ENCODE measurements at places on chromosomes 1 and 21.

DNA sequence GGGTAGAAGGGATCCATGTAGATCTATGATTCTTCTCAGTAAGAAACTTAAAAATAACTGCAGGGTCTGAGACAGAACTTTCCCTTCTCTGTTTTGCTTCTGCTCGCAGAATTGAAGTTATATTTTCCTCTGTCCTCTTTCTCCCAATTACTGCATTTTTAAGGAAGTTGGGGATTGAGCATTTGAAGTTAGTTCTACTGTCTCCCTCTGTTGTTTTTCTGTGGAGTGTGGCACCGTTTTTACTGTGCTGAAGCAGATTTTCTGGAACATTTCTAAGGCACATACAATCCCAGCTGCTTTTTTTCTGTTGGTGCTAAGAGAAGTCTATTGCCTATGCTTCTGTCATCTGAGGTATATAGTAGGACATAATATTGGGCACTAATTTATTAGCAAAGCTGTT is 43.3 kb downstream of the RASAL2 start:
- DNase-seq = no peak

GRCh38 chr1:169160845-169161495 is 54.5 kb downstream of the ATP1B1 start:
- no peak for DNase-seq

- no peak for DNase-seq
These were observed 2.8 kb upstream of the C1orf162 start for GRCh38 chr1:111471012-111471411.

DNA sequence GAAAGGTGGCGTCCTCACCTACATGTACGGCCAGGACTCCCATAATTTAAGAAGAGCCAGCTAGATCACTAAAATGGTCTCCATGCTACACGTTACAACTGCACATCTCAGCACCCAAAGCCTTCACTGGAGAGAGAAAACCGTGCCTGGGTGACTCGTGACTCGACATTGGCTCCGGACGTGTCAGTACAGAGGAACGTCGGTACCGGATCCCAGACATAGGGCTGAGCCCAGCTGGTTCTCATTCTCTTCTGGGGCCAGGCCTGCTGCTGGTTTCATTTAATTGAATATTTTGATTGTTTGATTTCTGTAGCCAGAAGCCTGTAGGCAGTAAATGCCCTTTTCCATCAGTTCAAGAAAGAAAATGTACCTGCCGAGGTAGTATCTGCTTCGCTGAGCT is 93.1 kb downstream of the HHIPL2 start:
- DNase-seq = peak; percentile 67

DNA sequence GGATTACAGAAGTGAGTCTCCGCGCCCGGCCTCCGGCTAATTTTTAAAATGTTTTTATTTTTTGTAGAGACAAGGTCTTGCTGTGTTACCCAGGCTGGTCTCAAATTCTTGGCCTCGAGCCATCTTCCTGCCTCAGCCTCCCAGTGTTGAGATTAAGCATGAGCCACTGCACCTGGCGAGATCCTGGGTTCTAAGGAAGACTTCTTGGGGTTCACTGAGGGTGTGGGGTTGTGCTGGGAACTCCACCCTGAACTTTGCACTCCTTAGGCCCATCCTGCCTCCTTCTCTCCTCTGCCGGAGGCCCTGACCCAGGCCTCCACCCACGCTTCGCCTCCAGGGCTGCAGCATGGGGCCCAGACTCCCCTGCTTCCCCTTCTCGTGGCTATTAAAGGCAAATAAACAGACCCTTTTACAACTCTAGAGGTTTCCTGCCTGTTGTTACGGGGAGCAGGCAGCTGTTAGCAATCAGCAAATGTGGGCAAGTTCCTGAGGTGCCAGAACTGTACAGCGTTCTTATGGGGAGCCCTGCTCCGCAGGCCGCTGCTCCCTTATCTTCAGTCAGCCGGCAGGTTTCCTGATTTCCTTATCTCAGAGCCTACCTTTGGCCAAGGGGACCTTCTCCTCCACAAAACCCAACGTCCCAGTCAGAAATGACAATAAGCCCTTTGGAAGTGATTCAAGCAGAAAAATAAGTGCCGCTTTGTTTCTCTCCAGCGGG is 41.0 kb upstream of the LIN9 start:
- DNase-seq = no peak

DNA sequence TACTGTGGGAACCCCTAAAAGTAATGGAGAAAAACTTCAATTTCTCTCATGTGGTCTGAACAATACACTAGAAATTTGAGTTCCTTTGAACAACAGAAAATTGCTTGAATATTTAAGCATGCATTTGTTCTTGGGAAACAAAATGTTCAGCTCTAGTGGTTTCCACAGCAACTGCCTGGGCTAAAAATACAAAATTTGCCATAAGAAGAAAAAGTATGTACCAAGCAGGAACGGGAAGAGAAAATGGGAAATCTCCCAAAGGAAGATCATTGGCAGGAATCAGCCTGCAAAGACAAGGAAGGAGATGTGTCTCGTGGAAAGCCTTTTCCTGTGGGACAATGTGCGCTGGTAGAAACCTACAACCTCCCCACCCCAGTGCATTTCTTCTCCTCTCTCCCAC is 119.0 kb upstream of the DPT start:
- no peak for DNase-seq

DNA sequence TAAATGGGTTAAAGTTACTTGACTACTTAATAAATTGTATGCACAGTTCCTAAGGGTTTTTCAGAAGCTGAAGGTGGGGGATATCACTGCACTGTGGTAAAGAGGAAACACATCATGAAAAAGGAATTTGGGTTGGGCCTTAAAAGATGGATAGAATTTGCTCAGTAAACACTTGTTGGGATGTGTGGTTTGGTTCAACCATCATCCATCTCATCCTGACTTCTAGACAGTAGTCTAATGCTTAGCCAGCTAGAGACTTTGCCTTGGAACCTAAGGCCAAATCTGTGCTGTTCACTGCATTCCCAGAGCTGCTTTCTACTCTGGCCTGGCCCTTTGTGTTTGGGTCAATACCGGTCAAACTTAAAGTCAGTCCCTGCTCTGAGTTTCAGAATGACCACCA is 30.6 kb downstream of the LY9 start:
- peak; percentile 9 for DNase-seq

DNA sequence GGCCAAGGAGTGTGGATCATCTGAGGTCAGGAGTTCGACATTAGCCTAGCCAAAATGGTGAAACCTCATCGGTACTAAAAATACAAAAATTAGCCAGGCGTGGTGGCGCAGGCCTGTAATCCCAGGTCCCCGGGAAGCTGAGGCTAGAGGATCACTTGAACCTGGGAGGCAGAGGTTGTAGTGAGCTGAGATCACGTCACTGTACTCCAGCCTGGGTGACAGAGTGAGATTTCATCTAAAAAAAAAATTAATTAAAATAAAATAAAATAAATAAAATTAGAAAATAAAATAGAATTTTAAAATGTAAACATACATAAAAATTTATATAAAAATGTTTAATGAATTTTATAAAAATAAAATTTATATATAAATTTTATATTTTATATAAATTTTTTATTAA is 5.8 kb upstream of the VPS26C start:
- no peak for DNase-seq

GRCh38 chr1:56191369-56191768 is 388.0 kb downstream of the PLPP3 start:
- DNase-seq = no peak

DNA sequence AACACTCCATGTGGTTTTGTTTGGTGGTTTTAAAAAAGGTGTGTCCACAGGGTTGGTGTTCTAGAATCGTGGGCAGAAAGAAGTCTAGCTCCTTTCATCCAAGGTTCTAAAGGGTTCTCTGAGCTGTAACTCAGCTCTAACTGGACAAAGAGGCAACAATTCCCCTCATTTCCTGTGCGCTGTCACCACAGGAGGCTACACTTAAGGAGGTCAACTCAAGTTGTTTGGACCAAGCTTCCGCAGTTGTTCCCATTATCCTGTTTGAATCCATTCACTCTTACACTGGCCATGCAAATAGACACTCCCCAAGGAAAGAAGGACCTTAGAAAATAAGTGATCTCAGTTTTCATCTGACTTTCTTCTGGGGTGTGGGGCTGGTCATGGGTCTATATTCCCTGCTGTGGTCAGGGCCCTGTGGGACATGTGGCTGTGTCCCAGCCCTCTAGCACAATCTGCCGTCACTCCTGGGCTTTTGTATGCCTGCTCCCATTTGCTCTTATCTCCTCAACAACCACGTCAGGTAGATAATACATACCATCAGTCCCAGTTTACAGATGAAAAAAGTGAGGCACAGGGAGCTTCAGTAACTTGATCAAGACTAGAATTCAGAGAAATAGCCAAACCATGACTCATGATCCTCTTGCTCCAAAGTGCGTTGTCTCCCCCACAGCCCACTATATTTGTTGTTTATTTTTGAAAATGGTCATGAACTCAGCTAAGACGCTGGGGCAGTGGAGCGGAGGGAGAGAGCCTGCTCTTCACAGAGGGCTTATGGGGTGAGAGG is 103.6 kb downstream of the RHOU start:
- DNase-seq = no peak

DNA sequence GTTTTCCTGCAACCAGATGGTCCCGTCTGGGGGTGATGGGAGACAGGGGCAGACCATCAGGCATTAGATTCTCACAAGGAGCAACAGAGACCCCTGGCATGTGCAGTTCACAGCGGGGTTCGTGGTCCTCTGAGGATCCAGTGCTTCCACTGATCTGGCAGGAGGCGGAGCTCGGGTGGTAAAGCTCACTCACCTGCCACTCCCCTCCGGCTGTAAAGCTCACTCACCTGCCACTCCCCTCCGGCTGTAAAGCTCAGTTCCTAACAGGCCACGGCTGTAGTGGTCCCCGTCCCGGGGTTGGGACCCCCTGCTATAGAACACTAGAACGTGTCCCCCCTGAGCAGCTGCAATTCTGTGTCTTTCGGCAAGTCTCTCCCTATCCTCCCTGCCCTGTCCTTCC is 4.6 kb downstream of the KRTAP10-12 start:
- no peak for DNase-seq

DNA sequence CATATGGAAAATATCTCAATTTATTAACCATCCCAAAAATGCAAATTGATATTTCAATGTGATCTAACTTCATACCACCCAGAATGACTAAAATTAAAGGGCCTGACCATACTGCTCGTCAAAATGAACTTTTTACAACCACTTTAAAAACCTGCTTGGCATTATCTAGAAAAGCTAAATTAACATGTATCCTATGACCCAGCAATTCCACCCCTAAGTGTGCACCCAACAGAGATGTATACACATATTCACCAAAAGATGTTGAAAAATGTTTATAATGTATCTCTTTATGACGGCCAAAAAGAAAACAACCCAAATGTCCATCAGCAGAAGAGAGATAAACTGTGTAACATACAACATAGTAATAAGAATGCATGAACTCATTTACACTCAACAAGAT is 1.6 kb upstream of the BCAR3 start:
- no peak for DNase-seq

GRCh38 chr1:75330624-75331023 is 196.4 kb downstream of the LHX8 start:
- DNase-seq = no peak

GRCh38 chr1:43864111-43865045 is 69.2 kb upstream of the ARTN start:
- DNase-seq = no peak

DNA sequence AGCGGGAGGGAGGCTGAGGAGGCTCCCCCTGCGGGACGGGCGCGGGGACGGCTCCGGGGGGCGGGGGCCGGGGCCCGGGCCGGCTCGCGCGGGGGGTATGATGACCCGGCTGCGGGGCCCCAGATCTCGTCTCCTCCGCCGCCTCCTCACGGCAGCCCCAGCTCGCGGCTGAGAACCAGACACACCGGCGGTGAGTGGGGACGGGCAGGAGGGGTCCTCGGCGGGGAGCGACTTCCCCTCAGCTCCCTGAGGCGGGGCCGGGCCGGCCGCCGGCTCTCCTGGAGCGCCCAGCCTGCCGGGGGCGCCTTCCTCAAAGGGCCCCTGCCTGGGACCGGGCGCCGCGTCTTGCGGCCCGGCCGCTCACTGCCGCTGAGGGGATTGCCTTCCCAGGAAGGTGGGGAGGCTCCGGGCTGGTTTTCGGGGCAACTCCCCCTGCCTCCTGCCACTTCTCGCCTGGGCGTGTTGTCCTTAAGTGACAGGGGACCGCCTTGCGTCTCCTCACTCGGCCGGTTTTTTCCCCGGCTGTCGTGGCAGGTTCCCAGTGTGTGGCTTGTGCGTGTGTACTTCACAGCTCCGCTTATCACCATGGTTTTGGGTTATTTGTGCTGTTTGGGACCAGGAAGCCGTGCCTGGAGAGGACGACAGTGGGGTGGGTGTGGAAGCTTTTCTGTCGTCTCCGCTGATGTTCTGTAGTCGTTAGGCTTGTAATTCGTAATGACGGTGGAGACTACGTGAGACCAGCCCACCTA is 800 bp downstream of the HIPK1 start:
- DNase-seq = peak; percentile 63

GRCh38 chr1:66256629-66257572 is 277.1 kb upstream of the SGIP1 start:
- DNase-seq = no peak

- DNase-seq = no peak
These were observed 6.8 kb downstream of the ARID1A start for GRCh38 chr1:26702680-26703038.

GRCh38 chr1:5385096-5385799 is 607.0 kb downstream of the NPHP4 start:
- DNase-seq = no peak

DNA sequence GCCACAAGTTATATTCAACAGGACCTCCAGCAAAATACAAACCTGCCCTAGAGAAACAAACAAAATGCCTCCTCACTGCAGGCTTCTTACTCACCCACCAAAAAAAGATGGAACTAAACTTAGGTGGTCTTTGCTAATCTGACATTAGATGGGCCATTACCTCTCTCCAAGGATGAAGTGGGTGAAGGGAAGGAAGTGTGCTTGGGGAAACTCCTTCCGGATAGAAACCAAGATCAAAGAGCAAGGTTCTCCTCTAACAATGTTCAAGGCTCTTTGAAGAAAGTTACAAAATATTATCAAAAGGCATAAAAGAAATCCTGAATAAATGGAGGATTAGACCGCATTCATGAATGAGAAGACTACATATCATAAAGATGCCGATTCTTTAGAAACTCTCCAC is 187.5 kb downstream of the ADSS2 start:
- DNase-seq = no peak

GRCh38 chr1:67213164-67213563 is 46.9 kb downstream of the IL23R start:
- peak; percentile 22 for DNase-seq

DNA sequence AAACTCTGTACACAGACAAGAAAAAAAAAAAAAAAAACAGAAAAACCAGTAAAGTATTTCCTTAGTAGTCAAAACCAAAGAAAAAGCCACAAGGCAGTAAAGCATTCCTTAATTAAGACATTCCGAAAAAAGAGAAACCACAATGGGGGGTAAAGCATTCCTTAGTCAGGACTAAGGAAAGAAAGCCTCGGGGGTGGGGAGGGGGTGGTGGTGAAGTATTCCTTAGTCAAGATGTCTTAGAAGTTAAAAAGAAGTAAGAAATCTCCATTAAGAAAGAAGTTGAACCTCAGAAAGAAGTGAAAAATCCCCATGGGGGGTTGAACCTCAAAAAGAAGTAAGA is 28.2 kb upstream of the FMO1 start:
- peak; percentile 52 for DNase-seq

Data from AG08396 (cell line).